GM12878 (cell line): ENCODE measurements at places on chromosomes 12 and 14. TPM values are rescaled to one million over a fixed set of nuclear protein-coding genes. Genes with fewer than 3 reads are reported as not detected.
A peak's percentile ranks its signal among the peaks of the same experiment; 100 is the strongest.

DNA sequence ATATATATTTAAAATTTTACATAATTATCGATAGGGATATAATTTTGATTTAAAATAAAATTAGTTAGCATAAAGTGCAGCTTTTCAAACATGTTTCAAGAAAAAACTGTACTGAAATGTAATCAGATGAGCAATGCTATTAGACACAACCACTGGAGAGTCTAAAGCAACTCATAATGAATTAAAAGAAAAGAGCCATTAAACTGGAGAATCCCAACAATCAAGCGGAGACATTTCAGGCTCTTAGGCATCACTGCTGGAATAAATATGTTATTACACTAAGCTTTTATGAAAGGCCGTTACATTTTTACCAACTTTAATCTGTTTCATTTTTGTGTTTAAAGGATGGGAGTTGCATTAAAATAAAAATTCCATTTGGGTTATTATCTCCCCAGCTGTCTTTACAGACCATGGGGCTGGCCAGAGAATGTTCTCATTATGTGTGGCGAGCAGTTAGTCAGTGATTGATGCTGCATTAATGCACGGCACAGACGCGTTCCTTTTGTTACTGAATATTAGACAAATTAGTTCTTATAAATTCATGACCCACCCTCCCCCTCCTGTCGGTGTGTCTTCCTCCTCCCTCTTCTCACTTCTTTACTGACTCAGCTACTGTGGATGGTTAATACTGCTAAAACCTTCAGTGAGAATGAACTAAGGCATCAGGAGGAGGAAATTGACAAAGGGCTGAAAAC, 156.8 kb downstream of the PDZRN4 start:
- DNase-seq: no peak
- H3K36me3 ChIP-seq: no peaks in the 10 kb centered on the region
- H3K27me3 ChIP-seq: no peaks in the 10 kb centered on the region
- no peaks in the 10 kb centered on the region for H3K4me1 ChIP-seq
- no peak overlapping the region for H3K27ac ChIP-seq
- no peak overlapping the region for H3K4me3 ChIP-seq

GRCh38 chr14:58872061-58872460, 234.3 kb downstream of the DACT1 start:
- H3K27me3 ChIP-seq: no peaks in the 10 kb centered on the region
- H3K4me3 ChIP-seq: no peak overlapping the region
- no peaks in the 10 kb centered on the region for H3K36me3 ChIP-seq
- no peaks in the 10 kb centered on the region for H3K4me1 ChIP-seq
- no peak overlapping the region for H3K27ac ChIP-seq
- DNase-seq: no peak

DNA sequence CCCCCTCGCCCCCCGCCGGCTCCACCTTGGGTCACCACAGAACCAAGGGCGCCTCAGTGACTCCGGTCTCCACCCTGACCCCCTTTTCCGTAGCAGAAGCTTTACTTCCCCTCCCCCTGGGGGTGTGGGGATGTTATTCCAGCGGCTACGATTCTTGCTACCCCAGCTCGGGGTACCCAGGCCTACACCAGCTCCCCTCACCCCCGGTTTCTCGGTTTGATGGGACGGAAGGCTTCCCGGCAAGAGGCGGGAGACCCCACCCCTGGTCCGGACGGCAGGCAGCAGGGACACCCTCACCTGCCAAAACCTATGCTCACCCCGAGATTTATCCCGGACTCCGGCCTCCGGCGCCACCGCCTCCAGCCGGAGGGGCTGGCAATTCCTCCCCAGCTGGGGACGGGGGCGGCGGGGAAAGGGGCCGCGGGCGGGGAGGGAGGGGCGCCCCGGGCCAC, 619 bp downstream of the RAB15 start:
- DNase-seq: no peak
- H3K27me3 ChIP-seq: peaks cover 7% of the 10 kb centered on the region
- H3K4me1 ChIP-seq: no peaks in the 10 kb centered on the region
- H3K4me3 ChIP-seq: peak overlapping the region; percentile 69; the same call in 1 of the 2 replicates
- H3K27ac ChIP-seq: no peak overlapping the region

DNA sequence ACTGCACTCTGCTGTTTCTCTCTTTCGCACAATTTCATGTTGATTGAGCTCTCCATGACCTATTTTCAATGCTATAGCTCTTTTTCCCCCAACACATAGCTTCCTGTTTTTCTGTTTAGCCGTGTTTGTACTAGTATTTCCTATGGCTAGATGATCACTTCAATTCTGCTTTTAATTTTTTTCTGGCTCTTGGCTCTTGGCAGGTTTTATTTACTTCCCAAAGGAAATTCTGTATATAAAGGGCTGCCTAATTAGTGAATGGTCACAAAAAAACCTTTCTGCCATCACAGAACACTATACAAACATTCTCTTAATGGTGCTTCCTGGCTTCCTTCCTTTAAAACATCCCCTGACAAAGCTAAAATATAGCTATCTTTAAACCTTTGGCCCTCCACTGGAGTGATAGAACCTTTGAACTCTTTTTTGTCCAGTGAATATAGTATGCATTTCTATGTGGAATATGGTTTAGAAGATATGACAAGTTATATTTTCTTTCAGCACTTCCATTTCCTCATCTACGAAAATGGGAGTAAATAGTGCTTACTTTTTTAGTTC, 88.2 kb downstream of the RASSF9 start:
- no peak overlapping the region for H3K27ac ChIP-seq
- H3K4me3 ChIP-seq: no peak overlapping the region
- no peaks in the 10 kb centered on the region for H3K4me1 ChIP-seq
- H3K36me3 ChIP-seq: no peaks in the 10 kb centered on the region

DNA sequence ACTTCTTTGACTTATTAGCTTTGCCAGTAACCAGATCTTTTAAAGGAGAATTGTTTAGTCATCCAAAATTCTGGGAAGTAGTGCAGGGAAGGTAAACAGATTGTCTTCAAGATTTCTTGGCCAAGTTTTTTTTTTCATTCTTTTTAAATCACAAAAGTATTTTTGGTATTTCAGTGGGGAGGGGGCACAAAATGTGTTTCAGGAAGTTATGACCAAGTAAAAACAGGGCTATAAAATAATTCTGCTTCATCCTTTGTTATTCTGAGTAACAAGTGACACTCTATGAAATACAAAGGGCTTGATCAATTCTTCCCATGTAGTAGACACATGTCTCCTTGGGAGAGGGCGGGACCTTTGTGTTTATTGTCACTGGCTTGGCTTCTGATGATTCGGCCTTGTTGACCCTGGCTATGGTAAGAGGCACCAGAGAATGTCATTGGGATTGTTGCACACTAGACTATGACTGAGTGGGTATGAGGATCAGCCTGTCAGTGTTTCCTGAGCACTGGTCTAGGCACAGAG, 55.4 kb downstream of the SUSD6 start:
- peak overlapping the region; percentile 88 for H3K27ac ChIP-seq
- H3K27me3 ChIP-seq: no peaks in the 10 kb centered on the region
- H3K4me1 ChIP-seq: peaks cover 63% of the 10 kb centered on the region
- DNase-seq: no peak
- peak overlapping the region; percentile 67 for H3K4me3 ChIP-seq
- H3K36me3 ChIP-seq: peaks cover 23% of the 10 kb centered on the region; the same call in 1 of the 2 replicates

DNA sequence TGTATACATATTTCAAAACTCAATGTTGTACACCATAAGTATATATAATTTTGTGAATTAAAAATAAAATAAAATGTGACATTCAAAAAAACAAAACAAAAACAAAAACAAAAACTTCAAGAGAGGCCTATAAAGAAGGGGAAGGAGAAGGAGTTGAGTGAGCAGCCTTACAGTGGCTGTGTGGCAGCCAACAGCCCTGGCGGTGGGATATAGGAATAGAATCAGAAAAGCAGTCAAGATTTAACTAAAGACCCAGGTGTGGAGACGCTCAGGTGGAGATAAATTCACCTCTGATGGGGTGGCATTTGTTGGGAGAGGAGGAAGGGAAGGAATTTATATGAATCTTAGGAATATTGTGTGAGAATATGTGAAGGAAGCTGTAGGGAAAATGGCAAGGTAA, 41.8 kb upstream of the E2F7 start:
- H3K4me3 ChIP-seq: no peak overlapping the region
- DNase-seq: no peak
- H3K4me1 ChIP-seq: no peaks in the 10 kb centered on the region
- no peaks in the 10 kb centered on the region for H3K27me3 ChIP-seq
- no peak overlapping the region for H3K27ac ChIP-seq

GLIPR1L1 gene
- total RNA-seq: not detected in 2 replicates

MYF6 gene
- not detected in 2 replicates for total RNA-seq

OLR1 gene
- 0.08 TPM in 1 of 2 replicates, not detected in the other for total RNA-seq

RNF212B gene
- not detected in 2 replicates for total RNA-seq
